ENCODE measurements at places on chromosomes 2 and 18.
A peak's percentile ranks its signal among the peaks of the same experiment; 100 is the strongest.

DNA sequence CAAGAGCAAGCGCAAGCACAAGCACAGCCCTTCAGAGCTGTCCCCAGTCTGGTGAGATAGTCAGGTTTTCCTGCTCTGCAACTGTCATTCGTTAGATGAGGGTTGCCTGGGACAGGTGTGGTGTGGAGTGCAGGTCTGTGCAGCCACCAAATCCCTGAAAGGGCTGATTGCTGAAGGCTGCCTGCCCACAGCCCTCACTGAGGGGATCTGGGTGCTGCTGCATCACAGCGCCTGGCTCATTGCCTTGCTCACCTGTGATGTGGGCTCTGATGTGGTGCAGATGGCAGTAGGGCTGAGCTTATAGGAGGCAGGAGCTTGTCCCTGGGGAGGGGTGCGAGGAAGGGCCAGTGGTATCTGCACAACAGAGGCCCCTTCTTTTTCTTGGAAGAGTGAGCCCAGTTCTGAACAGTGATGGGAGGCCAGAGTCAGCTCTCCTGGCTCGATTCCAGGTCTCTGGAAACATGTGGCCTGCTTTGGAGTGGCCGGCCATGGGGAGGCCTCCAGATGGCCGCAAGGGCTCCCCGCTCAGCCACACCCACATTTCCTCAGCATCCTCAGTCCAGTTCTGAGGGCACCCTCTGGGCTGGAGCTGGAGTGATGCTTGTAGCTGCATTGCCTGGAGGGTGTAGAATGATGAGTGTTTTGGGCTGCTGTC, 11.4 kb downstream of the UBE2F start:
- DNase-seq = peak; percentile 46

DNA sequence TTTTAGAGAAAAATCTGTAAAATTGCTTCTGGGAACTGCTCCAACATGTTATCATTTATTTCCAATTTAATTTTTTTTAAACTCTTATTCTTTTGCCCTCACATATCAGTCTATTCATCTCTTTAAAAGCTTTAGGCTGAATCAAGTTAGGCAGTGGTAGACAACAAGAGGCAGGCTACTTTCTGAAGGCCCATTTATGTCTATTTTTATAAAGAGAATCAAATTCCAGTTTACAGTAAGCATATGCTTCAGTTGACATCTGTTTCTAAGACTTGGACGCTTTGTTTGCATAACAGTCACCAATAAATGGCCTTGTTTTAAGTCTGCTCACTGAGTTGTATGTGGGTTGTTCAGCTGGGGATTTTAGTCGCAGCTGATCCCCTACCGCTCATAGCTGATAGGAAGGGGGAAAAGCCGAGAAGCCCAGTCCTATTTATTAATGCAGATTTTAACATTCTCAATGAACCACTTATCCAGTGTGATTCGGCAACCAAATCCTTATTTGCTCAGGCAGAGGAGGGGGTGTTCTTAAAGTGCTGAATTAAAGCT, 260.4 kb upstream of the SIX3 start:
- DNase-seq = no peak

DNA sequence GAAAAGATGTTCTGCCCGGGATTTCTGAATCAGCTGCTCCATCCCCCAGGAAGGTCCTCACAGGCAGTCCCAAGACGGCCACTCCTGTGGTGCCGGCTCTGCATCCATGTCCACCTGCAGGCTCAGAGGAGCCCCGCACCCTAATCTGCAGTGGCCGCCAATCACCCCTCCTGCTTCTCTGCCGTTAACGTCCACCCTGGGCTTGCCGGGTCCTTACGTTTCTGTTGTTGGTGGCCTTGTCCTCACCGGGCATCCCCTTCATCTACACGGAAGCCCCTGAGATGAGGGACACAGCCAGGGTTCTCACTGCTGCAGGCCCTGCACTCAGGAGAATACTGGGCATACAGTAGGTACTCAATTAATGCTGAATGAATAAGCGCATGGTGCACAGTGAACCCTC, 131.5 kb upstream of the SNTG2 start:
- DNase-seq = no peak

GRCh38 chr2:118699447-118700175, 147.8 kb downstream of the EN1 start:
- DNase-seq = no peak

- no peak for DNase-seq
These were observed 56.3 kb downstream of the PHLPP1 start for GRCh38 chr18:62771494-62772270.

- DNase-seq = no peak
These were observed 298.4 kb downstream of the NYAP2 start for GRCh38 chr2:225697936-225698335.

DNA sequence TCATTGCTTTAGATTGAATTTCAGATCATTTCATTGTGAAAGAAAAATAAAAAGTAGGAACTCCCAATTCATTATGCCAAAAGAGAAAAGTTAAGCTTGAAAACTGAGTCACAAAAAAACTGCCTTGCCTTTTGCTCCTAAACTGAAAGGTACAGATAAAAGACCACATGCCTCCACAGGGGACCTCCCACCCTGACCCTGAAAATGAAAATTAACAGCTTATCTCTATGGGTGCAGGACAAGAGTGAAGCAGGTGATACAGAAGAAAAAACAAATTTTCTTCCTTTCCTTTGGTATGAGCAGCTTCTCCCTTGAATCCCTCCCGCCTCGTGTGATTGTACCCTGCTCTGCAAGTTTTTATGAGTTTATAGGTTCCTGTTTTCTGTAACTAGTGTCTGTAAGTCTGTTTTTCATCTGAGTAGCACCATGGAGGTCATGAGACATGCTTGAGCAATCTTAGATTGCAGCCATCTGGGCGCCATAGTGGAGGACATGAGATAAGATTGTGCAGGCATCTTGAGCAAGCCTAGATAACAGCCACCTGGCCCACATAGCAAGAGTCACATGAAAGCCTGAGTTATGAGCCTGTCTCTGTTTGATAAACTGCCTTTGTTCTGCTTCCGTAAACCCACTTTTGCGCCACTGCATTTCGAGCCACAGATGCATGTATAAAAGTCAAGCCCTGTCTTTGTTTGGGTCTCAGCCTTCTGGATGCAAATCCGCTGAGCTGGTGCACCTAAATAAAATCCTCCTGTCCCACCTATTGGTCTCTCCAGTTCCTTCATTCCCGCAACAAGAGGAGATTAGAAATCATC, 56.2 kb upstream of the DYNC1I2 start:
- DNase-seq = peak; percentile 6

GRCh38 chr2:203673933-203674332, 32.5 kb upstream of the CD28 start:
- peak; percentile 68 for DNase-seq

- DNase-seq = peak; percentile 57
These were observed 49.5 kb downstream of the C2orf42 start for GRCh38 chr2:70141212-70141901.

DNA sequence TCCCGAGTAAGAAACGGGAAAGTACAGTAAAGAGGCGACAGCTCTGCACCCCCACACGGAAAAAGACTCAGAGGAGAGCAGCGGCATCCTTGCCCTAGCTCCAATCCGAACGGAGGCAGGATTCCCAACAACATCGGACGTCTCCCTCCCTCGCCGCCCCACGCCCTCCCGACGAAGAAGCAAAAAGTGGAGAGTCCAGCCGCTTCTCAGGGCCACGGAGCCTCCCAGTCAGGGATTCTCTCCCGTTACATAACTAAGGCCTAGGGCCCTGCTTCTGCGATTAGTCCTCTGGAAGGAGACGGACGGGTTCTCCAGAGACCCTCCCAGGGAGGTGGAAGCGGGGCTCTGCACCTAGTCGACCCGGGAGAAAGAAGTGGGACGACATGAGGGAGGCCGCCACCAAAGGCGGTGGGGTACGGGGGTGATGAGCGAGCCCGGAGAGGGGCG, 587 bp downstream of the SUMO1 start:
- DNase-seq = peak; percentile 55

GRCh38 chr2:71004857-71005256, 10.2 kb upstream of the TEX261 start:
- DNase-seq = no peak

- peak; percentile 31 for DNase-seq
These were observed 84.9 kb upstream of the EPB41L3 start for GRCh38 chr18:5628512-5629255.

- DNase-seq = peak; percentile 65
These were observed 10.0 kb upstream of the GBX2 start for GRCh38 chr2:236177967-236178889.

DNA sequence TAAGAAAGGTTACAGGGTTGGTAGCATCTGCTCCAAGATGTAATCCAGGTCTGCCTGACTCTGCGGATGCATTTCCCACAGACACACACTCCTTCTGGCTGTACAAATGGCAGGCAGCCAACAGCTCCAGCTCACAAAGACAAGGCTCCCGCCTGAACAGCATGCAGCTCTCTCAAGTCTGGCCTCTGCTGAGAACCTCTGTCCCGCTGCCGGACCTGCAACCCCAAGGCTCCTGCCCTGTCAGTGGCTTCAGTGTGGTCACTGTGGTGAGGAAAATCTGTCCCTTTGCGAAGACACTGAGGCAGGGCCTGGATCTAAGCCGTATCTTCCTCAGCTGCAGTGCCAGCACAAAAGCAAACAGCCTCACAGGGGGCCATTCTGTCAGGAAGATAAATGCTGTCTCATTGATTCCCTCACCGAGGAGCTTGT, 469.3 kb upstream of the MEX3C start:
- DNase-seq = peak; percentile 67

DNA sequence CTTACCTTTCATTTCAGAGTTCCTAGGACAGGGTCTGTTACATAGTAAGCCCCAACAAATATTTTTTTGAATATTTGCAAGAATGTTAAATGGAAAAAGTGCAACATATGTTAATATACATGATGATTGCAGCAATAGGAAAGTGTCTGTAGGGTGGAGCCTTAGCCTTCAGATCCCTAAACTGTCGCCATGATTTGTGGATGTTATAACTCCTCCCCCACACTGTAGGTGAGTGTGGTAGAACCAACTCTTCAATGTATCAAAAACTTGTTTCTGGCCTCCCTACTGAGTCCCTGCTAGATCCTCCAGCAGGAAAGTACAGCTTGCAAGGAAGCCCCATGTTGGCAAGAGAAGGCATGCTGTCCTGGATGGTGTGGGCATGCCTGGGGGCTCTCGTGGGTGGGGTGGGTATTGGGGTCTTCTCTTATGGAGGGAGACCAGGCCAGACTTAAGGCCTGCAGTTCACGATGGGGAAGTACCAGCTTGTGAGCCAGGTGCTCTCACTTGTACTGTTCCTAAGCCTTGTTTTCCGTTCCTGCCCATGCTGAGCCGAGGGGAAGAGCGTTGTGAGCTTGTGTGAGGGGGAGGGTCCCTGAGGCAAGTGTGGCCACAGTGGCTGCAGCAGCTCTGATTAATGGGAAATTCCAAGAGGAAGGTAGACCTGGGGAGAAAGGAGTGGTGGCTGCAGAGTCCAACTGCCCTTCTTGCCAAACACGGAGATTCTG, 11.4 kb downstream of the FHOD3 start:
- DNase-seq = no peak

DNA sequence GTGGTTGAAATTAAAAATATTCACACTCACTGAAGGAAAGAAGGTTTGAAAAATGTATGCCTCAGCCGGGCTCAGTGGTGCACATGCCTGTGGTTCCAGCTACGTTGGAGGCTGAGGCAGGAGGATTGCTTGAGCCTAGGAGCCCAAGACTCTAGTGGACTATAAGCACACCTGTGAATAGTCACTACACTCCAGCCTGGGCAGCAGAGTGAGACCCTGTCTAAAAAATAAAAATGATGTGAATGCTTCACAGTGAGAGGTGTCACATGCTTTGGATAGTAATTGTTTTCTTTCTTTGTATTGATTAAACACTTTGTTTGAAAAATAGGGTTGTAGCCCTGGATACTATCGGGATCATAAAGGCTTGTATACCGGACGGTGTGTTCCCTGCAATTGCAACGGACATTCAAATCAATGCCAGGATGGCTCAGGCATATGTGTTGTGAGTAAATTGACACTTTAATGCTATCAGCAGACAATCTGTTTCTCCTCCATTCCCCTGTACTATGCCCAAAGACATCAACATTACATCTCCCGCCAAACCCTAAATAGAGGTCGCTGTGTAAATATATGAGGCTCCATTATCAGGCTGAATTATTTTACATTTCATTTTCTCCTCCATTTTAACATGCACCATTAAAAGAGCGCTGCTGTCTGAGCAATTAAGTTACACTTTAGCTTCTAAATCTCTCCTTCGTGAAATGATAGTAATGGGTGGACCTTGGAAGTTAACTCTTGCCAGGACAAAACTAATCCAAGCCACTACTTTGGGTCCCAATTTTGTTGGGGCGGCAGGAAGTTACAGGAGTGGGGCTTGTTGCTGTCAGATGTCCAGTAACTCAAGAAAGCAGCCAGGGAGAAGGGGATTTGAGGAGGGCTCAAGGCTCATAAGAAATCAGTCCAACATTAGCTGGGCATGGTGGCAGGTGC, 138.3 kb upstream of the TTC39C start:
- no peak for DNase-seq

DNA sequence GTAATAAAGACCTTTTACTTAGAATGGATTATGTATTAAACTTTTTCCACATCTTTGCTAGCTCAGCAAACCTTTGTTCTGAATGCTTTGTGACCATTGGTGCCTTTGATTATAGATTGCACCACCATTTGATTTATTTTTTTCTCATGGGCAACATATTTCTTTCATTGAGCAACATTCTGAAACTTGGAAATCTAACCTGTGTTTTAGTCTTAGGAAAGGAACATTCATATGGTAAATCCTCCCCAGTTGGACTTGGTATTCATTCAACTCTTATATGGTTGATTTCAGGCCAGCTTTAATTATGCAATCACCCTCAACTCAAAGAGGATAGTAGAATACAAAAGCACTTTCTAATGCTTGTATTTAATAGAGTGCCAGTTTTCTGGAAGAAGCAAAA, 1077.9 kb upstream of the ZEB2 start:
- peak; percentile 81 for DNase-seq

DNA sequence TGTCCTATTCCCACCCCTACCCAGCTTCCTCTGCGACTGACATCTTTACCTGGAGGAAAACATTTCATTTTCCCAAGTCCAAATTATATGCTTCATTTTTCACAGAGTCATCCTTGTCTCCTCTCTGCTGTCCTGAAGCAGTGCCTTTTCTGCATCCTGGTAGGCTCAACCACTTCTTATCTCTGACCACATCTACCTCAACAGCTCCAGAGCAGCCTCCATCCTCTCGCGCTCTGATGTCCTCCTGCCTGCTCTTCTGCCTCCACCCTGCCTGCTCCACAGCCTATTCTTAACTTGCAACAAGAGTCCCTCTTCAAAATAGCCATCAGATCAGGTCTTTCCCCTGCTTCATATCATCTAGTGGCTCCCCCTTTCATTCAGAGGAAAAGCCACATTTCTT, 457.1 kb downstream of the PARD3B start:
- no peak for DNase-seq

GRCh38 chr2:28601616-28602015, 105.8 kb downstream of the PLB1 start:
- no peak for DNase-seq

GRCh38 chr2:111705711-111706336, 178.2 kb downstream of the ANAPC1 start:
- DNase-seq = peak; percentile 72
